H54 (cell line): ENCODE measurements at places on chromosomes 12 and 14.

GRCh38 chr12:26109343-26109881 lies 15.4 kb downstream of the BHLHE41 start:
- DNase-seq = no peak

- no peak for DNase-seq
Measured at GRCh38 chr12:22788913-22789312, 163.9 kb downstream of the ETNK1 start.

- DNase-seq = peak; percentile 83
Measured at GRCh38 chr12:107320033-107320928, 226.9 kb upstream of the CRY1 start.

DNA sequence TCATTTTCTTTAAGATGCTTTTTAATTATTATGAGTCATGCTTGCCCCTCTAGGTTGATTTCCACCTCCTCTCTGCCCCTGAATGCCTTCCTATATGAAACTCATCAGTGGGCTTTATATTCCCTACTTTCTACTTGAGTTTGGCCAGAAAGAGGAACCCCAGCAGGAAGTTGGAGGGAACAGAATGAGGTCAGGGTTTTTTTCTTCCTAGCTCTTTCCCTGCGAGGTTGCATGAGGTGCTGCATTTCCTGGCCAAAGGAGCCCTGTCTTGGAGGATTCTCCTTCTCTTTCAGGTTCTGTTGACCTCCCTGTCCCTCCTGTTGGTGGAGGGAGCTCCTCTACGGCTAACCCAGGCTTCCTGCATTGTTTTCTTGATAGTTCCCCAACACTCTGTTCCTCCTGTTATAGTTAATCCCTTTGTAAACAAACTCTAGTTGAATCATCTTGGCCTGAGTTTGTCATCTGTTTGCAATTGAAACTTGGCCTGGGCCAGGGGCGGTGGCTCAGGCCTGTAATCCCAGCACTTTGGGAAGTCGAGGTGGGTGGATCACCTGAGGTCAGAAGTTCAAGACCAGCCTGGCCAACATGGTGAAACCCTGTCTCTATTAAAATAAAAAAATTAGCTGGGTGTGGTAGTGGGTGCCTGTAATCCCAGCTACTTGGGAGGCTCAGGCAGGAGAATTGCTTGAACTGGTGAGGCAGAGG lies 15.3 kb upstream of the SPIC start:
- peak; percentile 13 for DNase-seq

GRCh38 chr12:25828188-25828587 lies 130.3 kb upstream of the RASSF8 start:
- DNase-seq = no peak

- no peak for DNase-seq
Measured at GRCh38 chr12:14260011-14260993, 105.2 kb upstream of the ATF7IP start.

GRCh38 chr12:79444089-79444488 lies 246.7 kb downstream of the PAWR start:
- no peak for DNase-seq

- DNase-seq = no peak
Measured at GRCh38 chr12:22014041-22014782, 31.8 kb upstream of the CMAS start.

- no peak for DNase-seq
Measured at GRCh38 chr14:22412926-22413411, 176.1 kb downstream of the DAD1 start.

DNA sequence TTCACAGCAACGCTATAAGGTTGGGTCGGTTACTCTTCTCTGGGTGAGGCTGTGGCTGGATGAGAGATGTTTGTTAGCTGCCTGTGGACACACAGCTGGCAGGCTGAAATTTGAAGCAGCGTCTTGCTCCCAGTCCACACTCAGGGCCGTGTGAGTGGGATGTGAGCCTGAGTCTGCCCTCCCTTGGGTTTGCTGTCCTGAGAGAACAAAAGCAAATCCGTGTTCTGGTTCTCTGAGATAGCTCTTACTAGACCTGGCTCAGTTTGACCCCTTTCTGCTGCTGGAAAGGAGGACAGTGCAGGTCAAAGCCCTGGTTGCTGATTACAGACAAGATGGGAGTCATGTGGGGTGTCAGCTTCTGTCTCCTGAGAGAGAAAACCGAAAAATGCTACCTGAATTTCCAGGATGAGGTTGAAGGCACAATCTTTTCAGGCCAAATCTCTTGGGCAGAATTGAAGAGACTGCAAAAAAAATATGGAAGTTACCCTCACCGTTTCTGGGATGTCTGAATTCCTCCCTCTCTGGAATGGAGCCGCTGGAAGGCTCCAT lies 270.8 kb downstream of the ZFP36L1 start:
- no peak for DNase-seq

- no peak for DNase-seq
Measured at GRCh38 chr12:108268397-108268796, 70.7 kb downstream of the CMKLR1 start.

DNA sequence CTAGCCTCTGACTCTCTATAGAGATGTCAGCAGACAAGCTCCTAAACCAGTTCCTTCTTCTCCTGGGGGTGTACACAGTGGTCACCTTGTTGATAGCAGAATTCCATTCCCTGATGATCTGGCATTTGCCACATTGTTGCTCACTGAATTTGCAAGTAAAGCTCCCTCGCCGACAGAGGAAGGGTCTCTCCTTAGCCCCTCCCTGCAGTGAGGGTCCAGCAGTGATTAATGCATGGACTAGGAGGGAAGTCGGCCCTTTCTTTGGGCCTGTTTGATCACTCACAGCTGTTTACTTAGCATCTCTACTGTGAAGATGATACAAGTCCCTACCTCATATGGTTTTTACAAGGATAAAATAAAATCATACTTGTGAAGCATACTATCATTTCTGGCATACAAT lies 23.3 kb upstream of the APPL2 start:
- no peak for DNase-seq

DNA sequence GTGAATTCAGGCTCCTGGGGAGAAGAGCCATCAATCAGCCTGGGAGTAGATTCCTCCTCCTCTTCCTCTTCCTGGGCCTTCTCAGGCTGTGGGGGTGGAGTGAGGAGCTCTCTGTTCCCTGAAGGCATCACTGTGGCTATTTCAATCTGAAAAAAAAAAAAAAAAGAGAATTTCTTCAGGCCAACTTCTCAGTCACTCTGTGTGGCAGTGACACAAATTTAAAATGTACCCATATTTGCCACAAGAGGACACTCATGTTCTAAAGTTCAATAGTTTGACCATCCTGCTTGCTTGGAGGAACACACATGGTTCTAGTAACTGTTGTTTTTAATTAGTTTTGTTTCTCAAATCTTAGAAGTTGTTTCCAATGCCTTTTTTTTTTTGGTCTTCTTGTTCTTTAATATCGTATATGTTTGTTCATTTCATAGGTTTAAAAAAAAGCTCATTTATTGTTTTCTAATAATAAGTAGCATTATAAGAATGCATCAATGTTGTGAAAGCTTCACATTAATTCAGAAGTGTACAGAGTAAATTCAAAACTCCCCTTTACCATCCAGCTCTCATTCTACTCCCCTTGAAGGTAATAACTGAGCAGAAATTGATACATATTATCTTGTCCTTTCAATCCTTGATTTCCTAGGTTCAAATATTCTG lies 23.3 kb upstream of the CCER1 start:
- peak; percentile 9 for DNase-seq

- no peak for DNase-seq
Measured at GRCh38 chr12:104064842-104065427, 604 bp downstream of the HCFC2 start.

DNA sequence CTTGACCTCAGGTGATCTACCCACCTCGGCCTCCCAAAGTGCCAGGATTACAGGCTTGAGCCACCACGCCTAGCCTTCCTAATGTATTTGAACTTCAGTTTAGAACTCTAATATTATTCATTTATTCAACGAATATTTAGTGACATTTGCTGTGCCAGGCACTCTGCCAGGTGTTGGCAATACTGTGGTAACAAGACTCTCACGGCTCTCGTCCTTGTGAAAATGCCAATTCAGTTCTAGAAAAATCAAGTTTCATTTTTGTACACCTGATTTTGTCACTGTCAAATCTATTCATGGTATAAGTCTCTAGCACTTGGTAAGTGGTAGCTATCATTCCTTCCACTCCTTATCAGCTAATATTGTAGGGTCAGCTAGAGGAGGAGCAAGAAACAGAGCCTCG lies 6.3 kb upstream of the PWP1 start:
- DNase-seq = no peak

- DNase-seq = peak; percentile 9
Measured at GRCh38 chr12:39723831-39724230, 104.2 kb upstream of the ABCD2 start.

- DNase-seq = no peak
Measured at GRCh38 chr12:3241621-3242020, 164.4 kb downstream of the TSPAN9 start.

GRCh38 chr14:28867571-28867970 lies 101.0 kb downstream of the FOXG1 start:
- DNase-seq = no peak

GRCh38 chr12:53338017-53338416 lies 1.9 kb upstream of the SP7 start:
- DNase-seq = no peak

- no peak for DNase-seq
Measured at GRCh38 chr12:1836854-1837421, 16.6 kb downstream of the LRTM2 start.

- peak; percentile 53 for DNase-seq
Measured at GRCh38 chr12:6869049-6870021, 2.0 kb downstream of the TPI1 start.
